ENCODE measurements at places on chromosomes 4 and X. TPM values are rescaled to one million over a fixed set of nuclear protein-coding genes. Genes with fewer than 3 reads are reported as not detected.

PABPC1L2B gene
- total RNA-seq: not detected

CNGA2 gene
- not detected for total RNA-seq

DNA sequence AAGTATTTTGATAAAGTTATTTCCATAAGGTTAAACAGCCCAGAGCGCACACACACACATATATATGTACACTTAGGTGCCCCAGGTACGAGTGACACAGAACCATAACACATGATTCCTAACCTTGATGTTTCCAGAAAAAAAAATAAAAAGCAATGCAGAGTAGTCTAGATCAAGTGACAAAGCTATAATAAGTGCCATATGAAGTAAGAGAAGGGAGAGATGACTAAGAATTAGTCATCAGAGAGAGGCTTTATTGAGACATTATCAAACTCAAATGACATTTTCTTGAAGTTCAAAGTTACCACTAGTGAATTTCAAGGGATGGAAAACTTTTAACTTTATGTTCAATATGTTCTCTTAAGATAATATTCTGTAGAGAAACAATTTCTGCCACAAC is 215.0 kb downstream of the HTR2C start:
- no peak for ATAC-seq

DNA sequence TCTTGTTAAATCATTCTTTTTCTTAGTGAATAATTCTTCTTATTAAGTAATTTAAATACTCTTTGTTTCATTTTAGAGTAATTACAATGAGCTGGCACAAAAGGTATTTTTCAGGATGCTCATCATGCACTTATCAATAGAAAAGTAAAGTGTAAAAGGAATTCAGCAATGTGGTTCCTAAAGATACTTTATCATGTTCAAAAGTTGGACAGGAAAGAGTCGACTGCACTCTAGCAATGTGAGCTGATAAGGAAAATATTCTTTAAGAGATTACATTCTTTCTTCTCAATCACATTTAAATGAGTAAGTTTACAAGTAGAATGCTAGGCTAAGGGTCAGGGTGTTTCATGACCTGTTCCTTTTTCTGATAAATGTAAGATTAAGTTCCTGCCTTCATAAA is 609.5 kb upstream of the FAM241A start:
- no peak for ATAC-seq

- ATAC-seq: no peak
Observed at GRCh38 chrX:135009057-135009610, 13.2 kb downstream of the RTL8B start.

- no peak for ATAC-seq
Observed at GRCh38 chr4:178450614-178451013, 1008.4 kb upstream of the AGA start.

GRCh38 chr4:18593297-18594002 is 571.9 kb upstream of the LCORL start:
- no peak for ATAC-seq

DNA sequence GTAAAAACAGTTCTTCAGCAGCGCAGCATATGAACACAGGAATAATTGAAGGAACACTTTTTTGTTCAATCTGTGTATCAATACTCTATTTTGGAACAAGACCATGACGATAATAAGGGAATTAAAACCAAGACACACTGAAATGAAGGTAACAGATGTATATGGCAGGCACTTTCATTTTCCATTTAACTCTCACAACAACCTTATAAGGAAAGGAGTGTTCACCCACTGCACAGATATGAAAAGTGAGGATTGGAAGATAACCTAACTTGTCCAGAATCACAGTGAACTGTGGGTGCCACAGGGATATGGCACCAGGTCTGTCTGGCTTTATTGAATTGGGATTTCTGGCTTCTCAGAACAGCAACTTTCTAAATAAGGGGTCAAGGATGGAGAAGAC is 153.3 kb downstream of the MID1IP1 start:
- ATAC-seq: no peak

DNA sequence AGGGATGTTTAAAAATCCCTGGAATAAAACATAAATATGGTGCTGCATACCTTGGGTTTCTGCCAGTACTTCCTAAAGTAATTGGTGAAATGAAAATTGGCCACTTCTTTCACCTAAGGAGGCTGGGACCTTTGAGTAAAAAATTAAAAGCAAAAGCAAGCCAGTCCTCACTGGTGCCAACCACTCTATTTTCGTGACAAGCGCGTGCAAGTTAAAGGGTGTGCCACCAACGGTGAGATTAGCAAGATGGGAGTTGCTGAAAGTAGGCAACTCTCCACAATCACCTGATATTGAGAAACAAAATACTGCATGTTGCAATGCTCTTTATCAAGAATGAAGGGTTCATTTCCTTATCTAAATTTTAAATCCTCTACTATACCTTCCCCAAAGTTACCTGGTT is 19.7 kb upstream of the RTL9 start:
- no peak for ATAC-seq
